ENCODE measurements at places on chromosomes 3 and 15.

- peak; percentile 50 for DNase-seq
Observed at GRCh38 chr3:140727886-140728285, 50.0 kb downstream of the TRIM42 start.

GRCh38 chr3:27585429-27585828 lies 101.2 kb upstream of the SLC4A7 start:
- DNase-seq, result no peak

GRCh38 chr3:27174530-27174929 lies 194.7 kb downstream of the NEK10 start:
- DNase-seq, result peak; percentile 14

- DNase-seq, result no peak
Observed at GRCh38 chr3:177283983-177284382, 86.7 kb upstream of the TBL1XR1 start.

GRCh38 chr3:114525278-114525677 lies 231.4 kb downstream of the TIGIT start:
- DNase-seq, result no peak

- DNase-seq, result peak; percentile 93
Observed at GRCh38 chr3:150194513-150194912, 213.6 kb upstream of the TSC22D2 start.

GRCh38 chr3:156761007-156761406 lies 65.1 kb upstream of the LEKR1 start:
- DNase-seq, result peak; percentile 68

DNA sequence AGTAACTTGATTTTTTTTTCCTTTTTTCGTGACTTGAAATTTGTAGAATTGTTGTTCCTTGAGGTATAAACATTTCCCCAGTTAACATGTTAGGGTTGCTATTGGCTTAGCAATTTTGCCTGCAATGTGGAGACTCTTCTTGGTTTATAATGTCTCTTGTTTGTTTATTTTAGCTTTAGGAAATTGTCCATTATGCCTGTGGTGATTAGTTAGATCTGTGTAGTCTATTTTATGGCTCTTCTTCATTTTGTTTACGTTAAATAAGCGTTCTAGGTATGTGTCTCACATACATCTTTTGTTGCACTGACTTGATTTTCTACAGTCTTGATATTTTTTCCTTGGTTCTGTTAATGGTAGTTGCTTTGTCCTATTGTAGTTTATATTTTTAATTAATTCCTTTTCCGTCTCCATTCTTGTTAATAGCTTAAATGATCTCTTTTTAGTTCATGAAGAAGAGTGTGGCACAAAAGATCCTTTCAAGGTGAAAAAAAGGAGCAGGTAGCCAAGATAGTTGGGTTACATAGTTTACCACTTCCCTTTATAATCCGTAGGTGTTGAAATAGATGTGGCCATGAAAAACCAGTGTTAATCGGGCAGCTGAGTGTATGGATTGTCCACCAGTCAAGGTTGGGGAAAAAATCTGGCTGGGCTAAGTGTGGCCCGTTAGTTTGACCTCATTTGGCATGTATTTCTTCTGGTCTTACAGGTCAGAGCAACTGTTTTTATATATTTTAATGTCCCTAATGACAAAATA lies 12.1 kb downstream of the IQGAP1 start:
- DNase-seq, result no peak

DNA sequence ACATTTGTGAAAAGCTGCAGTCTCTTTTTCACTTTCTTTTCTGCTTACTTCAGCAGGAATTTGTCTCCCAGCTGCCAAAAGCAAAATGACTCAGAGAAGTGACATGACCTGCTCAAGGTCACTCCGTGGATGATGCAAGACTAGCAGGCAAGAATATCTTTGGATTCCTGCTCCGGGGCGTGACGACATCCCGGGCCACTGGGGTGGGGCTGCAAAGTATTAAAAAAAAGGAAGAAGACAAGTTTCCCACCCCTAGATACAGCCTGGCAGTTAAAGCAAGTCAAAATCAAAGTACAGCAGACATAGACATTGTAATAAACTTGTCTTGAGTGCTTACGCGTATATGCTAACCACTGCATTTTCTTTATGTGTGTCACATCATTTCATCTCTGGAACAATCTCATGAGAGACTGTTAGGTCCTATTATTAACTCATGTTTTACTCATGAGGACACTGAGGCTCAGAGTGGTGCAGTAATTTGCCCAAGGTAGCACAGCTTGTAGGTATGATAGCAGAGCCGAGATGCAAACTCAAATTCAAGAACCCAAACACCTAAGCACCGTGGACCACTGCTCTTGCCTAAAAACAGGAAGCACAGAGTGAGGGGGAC lies 485.2 kb upstream of the PROK2 start:
- peak; percentile 88 for DNase-seq

DNA sequence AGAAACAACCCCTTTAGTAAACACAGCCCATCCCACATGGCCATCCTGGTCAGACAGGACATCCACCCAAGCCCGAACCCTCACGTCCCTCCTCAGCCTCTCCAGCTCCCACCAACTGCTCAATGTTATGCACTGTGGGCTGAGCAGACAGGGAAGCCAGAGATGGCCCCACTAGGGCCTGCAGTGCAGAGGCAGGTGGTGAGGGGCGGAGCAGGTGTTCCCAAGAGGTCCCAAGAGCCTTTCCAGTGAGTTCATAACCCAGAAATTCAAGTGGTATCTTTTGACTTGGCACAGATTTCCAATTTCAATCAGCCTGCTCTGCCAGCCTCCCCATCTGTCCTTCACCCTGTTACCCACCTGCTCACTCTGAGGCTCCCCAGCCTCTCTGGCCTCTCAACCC lies 130.3 kb downstream of the LIPC start:
- DNase-seq, result no peak

DNA sequence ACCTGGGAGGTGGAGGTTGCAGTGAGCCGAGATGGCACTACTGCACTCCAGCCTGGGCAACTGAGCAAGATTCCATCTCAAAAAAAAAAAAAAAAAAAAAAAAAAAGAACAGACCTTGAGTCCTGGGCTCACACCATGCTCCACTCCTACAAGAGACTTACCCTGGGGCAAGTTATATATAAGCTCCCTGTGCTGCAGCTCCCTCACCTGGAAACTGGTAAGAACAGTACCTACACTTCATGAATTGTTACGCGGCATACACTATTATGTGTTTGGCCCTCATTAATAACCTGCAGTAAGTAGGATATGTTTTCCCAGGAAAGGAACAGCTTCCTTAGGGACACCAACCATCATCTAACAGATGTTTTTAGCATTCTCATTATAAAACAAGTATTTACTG lies 119.6 kb downstream of the FMN1 start:
- DNase-seq, result peak; percentile 76

- DNase-seq, result no peak
Observed at GRCh38 chr3:61928039-61928438, 366.7 kb downstream of the PTPRG start.

DNA sequence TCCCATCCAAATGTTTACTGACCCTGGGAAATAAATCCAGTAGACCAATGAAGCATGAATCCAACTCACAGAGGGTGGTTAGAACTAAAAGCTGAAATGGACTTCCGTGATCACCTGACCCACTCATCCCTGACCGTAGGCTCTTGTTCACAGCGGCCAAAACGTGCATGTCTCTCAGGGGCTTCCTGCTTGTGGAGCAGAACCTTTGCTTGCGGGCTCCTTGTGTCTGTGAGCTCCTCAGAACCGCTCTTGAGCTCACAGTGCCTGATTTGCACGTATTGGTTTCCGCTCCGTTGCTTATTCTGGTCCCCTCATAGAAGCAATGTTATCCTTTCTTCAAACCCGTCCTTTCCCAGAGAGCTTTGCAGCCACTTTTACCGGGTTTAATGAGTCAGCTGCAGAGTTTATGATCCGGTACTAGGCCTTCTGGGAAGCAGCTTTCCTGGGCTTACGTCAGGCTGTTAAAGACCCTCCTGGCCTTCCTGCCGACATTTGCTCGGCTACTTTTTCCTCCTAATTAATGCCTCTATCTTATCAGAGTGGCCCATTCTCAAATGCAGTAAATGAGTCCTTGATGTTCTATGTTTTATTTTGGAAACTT lies 35.4 kb downstream of the LIPC start:
- DNase-seq, result no peak

- DNase-seq, result no peak
Observed at GRCh38 chr3:161619351-161619750, 122.7 kb downstream of the OTOL1 start.

- DNase-seq, result no peak
Observed at GRCh38 chr3:171490901-171491300, 30.7 kb upstream of the TNIK start.

DNA sequence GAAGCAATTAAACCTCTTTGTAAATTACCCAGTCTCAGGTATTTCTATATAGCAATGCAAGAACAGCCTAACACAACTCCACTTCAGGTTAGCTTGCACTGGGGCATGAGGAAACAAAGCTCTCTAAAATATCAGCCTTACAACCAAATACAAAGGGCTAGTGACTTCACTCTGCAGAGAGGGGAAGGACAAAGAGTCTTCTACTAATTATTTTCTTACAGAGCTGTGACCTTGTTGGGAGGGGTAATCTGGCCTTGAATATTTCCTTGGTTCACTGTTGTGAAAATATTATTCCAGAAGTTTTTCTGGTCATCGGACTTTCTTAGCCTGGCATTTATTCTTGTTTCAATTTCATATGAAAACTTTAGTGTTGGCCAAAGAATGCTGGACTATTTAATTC lies 334.4 kb upstream of the CTNNB1 start:
- DNase-seq, result no peak

DNA sequence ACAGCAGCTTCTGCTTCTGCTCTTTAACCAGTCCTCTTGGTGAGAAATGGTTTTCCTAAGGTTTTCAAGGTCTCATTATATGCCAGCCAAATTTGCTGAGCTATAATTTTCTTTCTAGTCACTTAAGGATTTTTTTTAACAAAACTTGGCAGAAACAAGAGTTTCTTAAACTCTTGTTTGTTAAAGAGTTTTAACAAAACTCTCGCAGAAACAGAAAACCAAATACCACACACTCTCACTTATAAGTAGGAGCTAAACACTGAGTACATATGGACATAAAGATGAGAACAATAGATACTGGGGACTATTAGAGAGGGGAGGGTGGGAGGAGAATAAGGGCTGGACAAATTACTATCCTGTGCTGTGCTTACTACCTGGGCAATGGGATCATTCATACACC lies 908.3 kb downstream of the TUSC7 start:
- no peak for DNase-seq

- DNase-seq, result no peak
Observed at GRCh38 chr15:71231758-71232157, 116.5 kb downstream of the THSD4 start.

DNA sequence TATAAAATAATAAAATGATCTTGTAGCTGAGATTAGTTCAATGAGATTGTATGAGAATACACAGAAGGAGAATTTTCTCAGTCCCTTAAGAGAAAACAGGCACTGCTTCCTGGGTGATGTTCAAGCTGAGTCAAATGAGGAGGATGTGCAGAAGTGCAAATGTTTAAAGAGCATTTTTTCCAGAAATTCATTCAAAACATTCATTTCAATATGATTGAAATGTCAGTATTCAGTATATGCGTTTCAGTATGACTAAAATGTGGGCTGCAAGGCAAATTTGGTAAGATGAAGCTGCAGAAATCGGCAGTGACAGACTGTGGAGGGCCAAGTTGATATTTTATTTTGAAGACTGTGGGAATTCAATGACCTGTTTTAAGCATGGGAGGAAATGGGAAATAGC lies 19.3 kb upstream of the PYDC2 start:
- no peak for DNase-seq

- no peak for DNase-seq
Observed at GRCh38 chr15:101198800-101199199, 53.0 kb downstream of the CHSY1 start.

GRCh38 chr3:133188996-133189395 lies 150.8 kb downstream of the TMEM108 start:
- DNase-seq, result no peak

DNA sequence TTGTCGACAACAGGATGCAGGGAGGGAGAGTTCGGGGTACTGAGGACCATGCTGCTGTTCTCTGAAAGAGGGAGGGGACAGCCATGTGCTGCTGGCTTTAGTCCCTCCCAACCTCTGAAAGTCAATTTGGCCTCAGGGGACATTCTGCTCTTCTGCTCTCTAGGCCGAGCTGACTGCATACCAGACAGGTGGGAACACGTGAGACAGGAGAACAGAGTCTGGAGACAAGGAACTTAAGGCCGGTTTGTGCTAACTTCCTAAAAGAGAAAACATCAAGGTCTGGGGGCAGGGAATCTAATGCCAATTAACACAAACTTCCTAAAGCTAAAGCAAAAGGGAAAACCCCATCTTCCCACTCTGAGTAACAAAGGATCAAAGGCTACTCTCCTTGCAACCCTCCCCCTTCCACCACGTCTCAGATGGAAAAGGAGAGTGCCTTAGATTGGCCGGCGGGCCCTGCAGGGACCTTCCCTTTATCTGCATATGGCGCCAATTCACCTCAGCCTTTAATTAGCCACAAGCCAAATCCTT lies 41.0 kb downstream of the SLCO2A1 start:
- peak; percentile 99 for DNase-seq

GRCh38 chr3:87771337-87772192 lies 287.2 kb downstream of the CGGBP1 start:
- peak; percentile 68 for DNase-seq

- DNase-seq, result no peak
Observed at GRCh38 chr3:170178651-170179050, 2.9 kb downstream of the PHC3 start.

DNA sequence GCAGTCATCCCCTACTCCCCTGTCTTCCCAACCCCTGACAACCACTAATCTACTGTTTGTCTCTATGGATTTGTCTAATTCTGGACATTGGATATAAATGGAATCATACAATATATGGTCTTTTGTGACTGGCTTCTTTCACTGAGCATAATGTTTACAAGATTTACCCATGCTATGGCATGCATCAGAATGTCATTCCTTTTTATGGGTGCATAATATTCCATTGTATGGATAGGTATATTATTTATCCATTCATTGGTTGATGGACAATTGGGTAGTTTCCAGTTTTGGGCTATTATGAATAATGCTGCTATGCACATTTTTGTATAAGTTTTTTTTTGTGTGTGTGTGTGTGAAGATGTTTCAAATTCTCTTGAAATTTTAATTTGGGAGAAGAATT lies 16.6 kb upstream of the TTBK2 start:
- DNase-seq, result no peak

DNA sequence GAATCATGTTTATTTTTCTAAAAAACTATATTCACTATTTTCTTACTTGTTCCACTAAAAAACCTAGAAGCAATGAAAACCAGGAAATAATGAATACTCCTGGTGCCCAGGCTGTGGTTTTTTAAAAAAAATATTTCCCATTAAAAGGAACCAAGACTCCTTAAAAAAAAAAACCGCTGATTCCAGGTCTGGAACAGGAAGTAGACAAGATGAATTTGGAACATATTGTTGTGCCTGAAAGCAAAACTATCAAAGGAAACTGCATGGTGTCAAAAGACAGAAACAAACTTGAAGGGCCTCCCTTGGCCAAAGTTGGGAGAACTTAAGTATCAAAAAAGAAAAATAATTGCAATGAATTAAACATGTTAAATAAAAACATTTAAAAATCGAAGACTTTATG lies 245.3 kb upstream of the P2RY1 start:
- no peak for DNase-seq

DNA sequence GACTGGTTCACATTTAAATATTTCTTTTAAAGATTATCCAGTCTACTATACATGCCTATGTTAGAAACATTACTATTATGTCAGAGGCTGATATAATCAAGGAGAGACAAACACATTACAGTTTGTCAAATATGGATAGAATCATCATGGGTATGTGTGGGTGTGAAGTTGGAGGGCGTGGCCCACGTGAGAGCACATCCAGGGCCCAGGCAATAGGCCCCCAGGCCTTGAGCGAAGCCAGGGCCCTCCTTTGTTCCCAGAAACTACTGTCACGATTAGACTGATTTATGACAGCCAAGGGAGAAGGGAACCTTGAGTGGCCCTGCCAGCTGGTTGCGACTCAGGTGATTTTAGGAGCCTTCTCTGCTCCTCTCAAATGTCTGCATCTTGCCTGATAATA lies 26.9 kb upstream of the LDHAL6B start:
- no peak for DNase-seq
